ENCODE measurements at places on chromosomes 1 and 21.
A peak's percentile ranks its signal among the peaks of the same experiment; 100 is the strongest.

DNA sequence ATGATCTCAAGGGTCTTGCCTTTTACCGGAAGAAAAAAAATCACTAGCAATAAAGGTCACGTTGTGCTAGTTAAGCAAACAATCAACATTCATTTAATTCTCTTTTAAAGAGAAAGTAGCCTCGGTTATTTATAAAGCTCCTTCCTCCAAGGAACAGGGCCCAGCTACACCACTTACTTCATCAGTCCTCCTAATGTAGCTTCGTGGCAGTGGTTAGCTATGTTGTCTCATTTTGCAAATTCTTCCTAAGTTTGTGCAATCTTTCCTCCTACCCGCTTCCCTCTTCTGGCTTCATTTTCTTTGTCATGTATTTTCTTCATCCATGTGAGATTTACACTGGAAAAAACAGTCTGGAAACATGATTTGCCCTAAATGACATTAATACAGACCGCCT, 554.2 kb downstream of the NUF2 start:
- DNase-seq, result peak; percentile 84

DNA sequence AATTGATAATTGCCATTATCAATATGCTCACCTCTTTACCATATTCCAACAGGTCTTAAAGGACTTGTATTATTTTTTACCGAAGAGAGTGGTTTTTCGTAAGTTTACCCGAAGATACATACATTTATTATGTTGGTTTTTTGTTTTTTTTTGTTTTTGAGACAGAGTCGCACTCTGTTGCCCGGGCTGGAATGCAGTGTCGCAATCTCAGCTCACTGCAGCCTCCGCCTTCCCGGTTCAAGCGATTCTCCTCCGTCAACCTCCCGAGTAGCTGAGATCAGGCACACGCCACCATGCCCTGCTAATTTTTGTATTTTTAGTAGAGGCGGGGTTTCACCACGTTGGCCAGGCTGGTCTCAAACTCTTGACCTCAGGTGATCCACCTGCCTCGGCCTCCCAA, 30.8 kb downstream of the NR5A2 start:
- DNase-seq, result no peak

DNA sequence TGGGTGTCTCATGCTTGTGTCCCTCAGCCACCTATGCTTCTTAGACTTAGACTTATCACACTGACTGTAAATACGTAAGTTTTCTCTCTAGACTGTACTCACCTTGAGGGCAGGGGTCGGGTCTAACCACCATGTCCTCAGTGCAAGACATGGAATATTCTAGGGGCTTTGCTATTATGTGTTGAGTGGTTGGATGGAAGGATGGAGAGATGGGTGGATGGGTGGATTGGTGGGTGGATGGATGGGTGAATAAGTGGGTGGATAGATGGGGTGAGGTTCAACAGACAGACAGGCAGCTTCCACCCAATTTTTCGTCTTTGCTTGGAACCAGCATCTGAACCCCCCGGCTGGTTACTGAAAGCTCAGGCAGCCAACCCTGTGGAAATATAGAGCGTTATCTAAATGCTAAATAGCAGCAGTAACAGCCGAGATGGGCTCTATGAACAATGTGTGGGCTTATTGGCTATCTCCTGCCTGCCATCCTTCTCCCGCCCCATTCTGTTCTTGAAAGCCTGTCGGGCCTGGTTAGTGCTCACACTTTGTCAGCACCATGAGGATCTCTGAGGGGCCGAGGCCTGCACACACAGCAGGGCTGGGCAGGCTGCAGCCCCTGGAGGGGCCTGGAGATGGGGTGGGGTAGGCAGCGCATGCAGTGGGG, 130.7 kb downstream of the ACTL8 start:
- no peak for DNase-seq

- DNase-seq, result no peak
Observed at GRCh38 chr1:168050880-168051279, 85.8 kb downstream of the GPR161 start.

- peak; percentile 99 for DNase-seq
Observed at GRCh38 chr21:15437883-15438282, 291.9 kb upstream of the USP25 start.

GRCh38 chr1:168507231-168507630, 36.6 kb downstream of the XCL2 start:
- no peak for DNase-seq

- no peak for DNase-seq
Observed at GRCh38 chr1:244054924-244055263, 3.8 kb downstream of the ZBTB18 start.

DNA sequence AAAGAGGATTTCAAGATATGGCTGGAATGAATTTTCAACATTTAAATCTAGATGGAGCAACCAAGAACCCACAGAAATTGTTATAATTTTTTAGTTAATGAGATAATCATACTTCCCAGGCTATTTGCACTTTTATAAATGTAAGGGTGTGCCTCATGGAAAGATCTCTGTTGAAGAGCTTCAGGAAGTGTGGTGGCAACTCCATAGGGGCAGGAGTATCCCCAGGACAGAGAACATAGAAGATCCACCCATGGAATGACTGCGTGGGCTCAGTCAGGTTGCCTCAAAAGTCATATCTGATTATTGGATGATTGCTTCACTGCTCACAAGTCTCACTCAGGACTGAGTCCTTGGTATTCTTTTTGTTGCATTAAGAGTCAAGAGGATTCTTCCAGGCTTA, 167.4 kb upstream of the KIAA0040 start:
- DNase-seq, result no peak

DNA sequence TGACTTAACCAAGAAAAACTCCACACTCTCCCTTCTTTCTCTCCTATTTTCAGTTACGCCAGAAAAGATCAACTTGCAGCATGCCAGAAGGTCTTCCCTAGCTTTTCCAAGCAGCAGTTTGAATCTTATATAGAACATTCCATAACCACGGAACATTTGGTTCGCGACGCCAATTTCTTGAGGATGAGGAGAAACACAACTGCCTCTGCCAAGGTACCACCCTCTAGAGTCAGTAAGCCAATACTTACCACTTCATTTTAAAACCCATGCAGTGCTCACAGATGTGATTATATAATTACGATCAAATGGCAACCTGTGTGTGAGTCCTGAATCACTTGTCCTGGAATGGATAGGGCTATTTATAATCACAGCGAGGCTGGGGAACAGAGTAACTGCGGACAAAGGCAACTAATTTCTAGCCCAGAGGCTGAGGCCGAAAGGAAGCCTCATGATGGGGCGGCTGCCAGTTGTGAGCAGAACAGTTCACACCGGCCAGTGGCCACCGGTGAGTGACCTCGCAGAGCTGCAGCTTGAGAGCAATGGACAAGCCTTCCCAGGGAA, 43.2 kb upstream of the BACE2 start:
- no peak for DNase-seq

- DNase-seq, result no peak
Observed at GRCh38 chr1:184865831-184866230, 108.5 kb downstream of the NIBAN1 start.

- no peak for DNase-seq
Observed at GRCh38 chr1:220826729-220827128, 40.0 kb downstream of the MTARC1 start.

DNA sequence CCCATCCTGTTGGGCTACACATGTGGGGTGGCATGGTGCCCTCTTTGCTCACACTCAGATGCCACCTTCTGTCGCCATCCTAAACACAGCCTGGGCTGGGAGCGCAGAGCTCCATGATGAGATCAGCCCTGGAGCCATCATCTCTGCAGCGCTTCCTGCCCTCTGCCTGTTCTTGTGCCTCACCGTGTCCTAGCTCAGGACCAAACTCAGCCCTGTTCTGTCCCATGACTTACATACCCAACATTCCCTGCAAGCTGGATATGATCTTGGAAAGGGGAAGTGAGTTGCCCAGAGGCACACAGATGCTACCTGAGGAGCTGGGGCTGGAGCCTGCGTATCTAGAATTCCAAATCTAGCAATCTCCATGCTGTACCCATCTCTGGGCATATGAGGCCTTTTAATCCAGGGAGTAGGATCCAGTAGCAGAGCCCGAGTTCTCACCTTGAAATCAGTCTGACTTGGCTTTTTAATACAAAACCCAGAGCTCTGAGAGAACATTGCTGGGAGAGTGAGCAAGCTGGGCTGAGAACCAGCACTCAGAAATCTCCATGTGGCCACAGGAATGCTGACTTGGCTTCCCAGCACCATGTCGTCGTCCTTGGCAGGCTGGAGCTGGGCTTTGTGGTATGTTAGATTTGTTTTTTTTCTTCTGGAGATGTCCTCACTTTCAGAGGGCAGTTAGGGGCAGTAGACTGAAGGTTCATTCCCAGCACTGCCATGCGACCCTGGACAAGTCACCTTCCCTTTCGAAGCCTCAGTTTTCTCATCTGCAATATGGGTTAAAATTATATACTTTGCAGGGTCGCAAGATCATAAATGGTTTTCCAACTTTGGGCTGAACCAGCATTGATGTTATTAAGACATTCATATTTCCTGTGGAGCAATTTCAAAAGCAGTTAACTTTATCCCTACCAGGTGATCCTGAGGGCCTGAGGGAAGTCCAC, 2.6 kb downstream of the ALPL start:
- no peak for DNase-seq

DNA sequence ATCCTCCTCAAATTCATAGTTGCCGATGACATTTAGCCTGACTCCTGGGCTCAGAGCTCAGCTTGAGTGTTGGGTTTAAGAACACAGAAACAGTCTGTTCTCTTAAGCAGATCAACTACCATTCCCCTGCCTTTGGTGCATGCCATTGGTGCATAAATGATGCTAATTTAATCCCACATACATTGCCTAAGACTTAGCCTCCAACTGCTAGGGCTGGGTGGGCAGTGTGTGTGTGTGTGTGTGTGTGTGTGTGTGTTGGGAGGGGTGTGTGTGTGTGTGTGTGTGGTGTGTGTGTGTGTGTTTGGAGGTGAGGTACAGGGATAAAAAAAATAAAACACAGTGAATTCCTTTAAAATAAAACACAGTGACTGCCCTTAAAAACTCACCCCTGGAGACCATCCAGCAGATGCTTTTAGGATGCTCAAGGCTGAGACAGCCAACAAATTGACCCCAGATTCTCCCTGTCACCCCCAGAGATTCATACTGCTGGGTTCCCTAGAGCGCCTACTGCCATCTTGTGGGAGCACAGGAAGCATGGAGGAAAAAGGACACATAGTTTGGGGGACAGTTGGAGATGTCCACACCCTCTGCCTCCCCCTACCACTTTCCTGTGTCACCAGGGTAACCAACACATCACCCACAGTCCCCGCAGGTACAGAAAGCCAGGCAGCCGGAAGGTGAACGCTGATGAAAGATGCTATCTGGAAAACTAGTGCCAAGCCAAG, 30.6 kb downstream of the KLHDC7A start:
- DNase-seq, result no peak

DNA sequence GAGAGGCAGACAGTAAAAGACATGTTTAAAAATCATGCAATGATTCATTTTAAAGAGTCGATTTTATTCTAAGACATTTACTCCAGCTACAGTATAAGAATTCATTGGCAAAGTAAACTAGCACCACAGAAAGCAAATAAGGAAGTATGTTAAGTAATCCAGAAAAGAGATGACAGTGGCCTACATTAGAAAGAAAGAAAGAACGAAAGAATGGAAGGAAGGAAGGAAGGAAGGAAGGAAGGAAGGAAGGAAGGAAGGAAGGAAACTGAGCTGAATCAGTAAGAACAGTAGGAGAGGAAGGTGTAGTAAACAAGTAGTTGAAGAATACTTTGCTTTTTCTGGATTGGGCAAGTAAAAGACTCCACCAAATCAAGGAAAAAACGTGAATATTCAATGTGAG, 62.2 kb downstream of the ZZZ3 start:
- DNase-seq, result peak; percentile 22
